Naive B cell (primary cell): ENCODE measurements at places on chromosomes 7 and 10.

DNA sequence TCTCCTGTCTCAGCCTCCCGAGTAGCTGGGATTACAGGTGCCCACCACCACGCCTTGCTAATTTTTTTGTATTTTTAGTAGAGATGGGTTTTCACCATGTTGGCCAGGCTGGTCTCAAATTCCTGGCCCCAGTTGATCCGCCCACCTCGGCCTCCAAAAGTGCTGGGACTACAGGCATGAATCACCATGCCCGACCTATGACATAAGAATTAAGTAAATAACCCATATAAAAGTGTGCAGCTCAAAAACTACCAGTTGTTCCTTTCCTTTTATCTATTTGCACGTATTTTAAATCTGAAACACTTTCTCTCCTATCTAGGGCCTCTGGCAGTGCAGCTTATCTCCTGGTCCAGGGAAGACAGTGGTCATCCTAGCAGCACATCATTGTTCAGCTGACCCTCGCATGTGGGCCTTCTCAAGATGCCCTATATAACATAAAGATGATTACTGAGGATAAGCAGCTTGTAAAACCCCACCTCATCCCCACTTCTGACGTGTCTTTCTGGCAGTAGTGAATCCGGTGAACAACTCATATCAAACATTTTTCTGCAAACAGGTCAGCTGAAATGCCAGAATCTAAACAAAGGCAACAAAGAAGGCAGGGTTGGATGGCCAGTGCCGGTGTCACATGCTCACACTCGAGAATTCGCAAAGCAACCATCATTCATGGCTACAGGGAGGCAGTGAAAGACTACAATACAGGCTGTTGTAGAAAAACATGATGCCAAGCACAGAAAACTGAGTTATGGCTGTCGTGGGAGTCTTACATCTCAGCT is 36.0 kb upstream of the KCNIP2 start:
- no peak for DNase-seq

DNA sequence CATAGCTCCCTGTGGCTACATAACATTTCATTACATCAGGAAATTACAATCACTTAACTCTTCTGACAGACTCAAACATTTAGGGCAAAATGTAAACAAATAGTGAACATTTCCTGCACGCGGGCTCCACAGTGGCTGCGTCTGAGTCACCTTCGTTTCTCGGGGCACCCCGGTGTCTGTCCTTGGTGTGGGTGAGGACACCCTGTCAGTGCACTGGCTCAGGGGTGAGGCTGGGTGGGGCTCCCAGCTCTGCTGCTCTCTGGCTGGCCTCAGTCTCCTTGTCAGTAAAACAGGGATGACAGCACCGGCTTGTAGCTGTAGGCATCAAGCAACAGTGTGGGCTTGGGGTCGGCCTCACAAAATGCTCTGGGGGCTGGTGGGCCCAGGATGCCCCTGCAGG is 237.1 kb upstream of the SHH start:
- DNase-seq = no peak

- no peak for DNase-seq
These were observed 69.7 kb downstream of the VCL start for GRCh38 chr10:74067373-74068352.

DNA sequence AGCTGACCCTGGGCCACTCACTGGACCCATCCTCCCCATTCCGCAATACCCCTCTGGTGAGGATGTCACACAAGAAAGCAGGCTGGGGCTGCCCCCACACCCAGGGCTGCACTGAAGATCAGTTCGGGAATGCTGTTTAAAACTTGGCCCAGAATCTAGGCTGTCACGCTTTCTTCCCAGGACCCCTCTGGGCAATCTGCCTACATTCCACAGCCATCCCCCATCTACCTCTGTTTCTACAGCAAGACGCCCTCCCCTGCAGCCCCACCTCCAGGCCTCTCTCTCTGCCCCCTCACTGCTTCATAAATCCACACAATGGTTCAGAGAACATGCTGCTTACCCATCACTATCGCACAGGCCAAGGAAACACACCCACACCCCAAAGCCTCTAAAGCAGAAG is 36.1 kb downstream of the XPNPEP1 start:
- no peak for DNase-seq

- no peak for DNase-seq
These were observed 178.3 kb downstream of the DYNC1I1 start for GRCh38 chr7:95950698-95951097.

- no peak for DNase-seq
These were observed 2.6 kb upstream of the TBX20 start for GRCh38 chr7:35256256-35257175.

DNA sequence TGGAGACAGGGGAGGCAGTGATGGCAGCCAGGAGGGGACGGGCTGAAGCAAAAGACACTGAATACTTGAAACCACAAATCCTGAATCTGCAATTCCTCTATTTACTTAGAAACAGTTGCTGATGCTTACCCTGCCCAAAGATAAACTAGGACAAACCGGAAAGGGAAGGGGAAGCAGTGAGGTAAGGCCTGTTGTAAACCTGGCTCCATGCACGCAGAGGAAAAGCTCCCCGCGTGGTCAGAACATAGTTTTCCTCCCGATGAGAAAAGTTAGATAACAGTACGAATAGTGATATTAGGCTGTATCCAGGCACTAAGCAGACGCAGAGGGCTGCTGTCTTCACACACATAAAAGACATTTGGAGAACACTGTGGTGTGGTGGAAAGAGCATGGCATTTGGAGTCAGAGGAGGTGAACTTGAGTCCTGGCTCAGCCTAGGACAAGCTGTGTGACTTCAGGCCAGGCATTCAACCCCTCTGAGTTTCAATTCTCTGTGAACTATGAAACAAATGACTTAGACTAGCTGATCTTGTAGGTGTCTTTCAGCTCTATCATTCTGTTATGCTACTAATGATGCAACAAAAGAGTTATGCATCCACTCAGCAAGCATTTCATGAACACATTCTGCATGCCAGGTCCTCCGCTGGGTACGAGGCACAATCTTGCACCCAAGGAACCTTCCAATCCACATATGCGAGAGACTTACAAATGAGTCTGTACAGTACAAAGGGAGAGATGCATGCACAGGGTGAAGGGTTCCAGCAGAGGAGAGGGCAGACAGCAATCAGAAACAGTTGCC is 80.9 kb downstream of the SORBS1 start:
- DNase-seq = no peak

- DNase-seq = no peak
These were observed 52.8 kb downstream of the NRF1 start for GRCh38 chr7:129664029-129665012.

- no peak for DNase-seq
These were observed 12.4 kb downstream of the CTBP2 start for GRCh38 chr10:125147971-125148439.
